ENCODE measurements at places on chromosomes 1 and 21.

DNA sequence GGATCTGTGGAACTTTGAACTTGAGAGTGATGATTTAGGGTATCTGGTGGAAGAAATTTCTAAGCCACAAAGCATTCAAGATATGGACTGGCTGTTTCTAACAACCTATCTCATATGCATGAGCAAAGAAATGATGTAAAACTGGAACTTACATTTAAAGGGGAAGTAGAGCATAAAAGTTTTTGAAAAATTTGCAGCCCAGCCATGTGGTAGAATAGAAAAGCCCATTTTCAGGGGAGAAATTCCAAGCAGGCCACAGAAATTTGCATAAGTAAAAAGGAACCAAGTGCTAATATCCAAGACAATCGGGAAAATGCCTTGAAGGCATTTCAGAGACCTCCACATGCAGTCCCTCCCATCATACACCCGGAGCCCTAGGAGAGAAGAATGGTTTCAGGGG, 15.7 kb downstream of the RIIAD1 start:
- no peak for DNase-seq

DNA sequence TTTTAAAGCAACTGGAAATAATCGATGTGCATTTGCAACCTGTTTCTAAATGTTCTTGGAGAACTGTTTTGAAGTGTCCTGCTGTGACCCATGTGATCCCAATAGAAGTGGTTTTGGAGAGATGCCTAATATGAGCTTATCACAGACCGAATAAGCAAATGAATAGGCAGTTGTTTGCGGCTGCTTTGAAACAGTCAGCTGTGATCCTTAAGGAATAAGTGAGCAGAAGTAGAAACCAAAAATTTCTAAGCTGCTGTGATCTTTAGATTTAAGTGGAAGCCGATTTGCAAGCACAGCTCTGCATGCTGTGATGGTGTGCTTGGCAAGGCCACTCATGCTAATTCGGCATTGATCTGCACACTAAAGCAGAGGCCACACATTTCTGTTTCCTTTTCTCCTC, 329.5 kb upstream of the DUSP10 start:
- no peak for DNase-seq

- peak; percentile 32 for DNase-seq
Observed at GRCh38 chr21:43921571-43921978, 56.6 kb downstream of the AGPAT3 start.

GRCh38 chr1:236953151-236953700, 51.0 kb downstream of the MT1HL1 start:
- DNase-seq = no peak

DNA sequence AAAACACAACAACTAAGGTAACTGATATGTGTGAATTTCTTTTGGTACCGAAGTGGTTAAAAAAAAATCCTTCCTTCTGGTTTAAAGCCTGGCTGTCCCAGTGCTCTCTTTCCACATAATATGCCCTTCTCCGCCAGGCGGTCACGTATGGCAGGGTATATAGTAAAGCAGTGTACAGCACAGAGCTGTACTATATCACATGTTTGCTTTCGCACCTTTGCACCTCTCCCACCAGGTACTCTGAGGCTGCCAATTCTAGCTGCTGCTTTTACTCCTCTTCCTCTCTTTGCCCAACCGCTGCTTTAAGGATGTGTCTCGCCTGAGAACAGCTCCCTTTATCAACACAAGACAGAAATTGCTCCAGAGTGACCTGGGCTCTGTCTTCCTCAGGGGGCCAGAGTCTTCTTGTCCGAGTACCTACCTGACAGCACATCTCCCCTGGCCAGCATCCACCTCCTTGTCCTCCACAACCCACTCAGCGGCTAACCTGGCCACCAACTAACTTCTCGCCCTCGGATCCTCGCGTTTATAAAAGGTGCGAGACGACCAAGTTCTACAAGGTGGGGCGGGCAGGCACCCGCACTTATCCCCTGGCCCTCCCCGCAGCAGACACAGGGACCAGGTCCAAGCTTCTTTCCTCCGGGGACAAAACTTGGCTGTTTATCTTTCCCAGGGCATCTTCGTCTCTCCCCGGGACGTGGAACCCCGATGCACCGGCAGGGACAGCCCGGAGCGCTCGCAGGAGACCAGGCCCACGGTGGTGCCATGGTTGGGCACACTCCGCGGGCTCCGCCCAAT, 1.6 kb downstream of the COLGALT2 start:
- DNase-seq = no peak

DNA sequence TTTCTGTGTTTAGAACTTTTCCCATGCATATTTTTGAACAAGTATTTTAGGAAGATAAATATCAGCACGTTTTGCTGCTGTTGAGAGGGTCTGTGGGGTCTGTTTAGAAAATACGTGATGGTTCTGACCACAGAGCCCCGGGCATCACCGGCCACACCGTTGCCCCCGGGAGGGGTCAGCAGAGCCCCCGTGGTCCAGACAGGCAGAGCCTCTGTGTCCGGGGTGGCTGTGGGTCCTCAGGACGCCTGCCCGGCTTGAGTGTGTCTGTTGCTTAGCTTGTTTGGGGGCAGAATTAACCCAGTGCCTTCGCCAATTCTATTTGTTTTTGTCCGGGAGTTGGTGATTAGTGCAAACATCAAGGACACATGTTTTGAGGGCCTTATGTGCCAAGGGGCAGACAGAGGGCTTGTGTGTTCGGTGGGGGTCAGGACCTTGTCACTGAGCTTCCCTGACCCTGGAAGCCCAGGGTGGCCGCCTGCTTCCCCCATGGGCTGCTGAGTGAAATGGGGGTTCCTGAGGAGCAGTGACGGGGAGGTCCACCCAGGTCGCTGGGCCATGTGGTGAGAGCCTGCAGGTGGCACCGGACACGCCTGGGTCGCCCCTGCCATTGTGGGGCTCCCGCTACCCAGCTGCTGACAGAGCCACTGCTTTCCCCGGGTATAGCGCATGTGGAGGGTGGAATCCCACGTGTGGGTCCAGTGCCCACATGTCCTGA, 122.2 kb downstream of the SIK1 start:
- DNase-seq = no peak

GRCh38 chr1:66266350-66266749, 267.6 kb upstream of the SGIP1 start:
- DNase-seq = no peak

DNA sequence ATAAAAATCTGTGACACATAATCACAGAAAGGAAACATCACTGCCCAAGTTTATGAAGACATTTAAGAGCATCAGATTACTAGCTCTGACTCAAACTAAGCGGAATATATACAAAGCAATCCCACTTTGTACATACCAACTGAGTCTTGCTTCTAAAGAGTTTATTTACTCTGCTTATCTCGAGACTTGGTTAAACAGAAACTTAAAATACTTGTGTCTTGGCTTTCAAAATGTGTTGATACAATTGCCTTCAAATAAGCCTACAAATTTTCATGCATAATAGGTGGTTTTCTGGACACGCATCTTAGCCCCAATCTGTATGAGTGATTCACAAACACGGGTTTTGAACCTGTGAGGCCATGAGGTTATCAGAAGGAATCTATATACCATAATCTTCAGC, 21.0 kb downstream of the CD160 start:
- DNase-seq = no peak
